KBM-7 (cell line): ENCODE measurements at places on chromosomes 13 and 19.

GRCh38 chr13:109712124-109712722 lies 74.2 kb downstream of the IRS2 start:
- DNase-seq = no peak

DNA sequence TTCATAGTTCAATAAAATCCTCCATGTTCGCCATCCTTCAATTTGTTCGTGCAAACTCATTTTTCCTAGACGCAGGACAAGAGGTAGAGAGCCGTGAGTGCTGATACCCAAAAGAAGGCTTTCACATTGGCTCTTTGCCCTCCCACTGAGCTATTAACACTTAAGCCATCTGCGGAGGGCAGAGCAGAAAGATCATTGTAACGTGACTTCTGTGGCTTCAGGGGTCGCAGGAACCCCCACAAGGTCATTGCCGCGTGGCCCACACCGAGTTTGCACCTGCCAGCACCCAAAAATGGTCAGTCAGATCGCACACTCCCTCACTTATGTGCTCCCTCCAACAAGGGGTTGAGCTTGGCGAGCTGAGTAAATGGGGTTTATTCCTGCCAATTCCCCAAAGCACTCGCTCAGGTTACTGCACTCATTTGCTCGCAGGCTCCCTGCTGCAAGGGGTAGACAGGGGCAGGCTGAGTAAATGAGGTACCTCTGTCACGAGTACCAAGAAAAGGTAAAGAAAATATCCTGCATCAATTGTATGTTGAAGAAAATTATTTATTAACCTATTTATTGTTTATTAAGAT lies 144.1 kb downstream of the PRR20E start:
- no peak for DNase-seq

DNA sequence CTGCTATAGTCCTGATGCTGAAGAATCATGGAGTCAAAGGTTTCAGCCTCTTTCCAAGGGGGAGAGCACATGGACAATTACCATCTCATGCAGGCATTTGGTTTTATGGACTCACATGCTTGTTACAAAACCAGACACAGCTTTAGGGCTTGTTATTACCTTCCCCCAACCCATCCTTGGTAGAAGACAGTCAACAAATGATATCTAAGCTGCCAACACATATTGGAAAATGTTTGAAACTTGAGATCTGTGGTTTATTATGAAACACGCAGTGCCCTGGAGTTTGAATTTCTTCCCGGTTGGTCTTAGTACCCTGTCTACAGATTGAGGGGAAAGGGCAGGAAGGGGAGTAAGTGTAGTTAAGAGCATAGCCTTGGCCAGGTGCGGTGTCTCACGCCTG lies 12.5 kb upstream of the CYP2A6 start:
- DNase-seq = peak; percentile 47

DNA sequence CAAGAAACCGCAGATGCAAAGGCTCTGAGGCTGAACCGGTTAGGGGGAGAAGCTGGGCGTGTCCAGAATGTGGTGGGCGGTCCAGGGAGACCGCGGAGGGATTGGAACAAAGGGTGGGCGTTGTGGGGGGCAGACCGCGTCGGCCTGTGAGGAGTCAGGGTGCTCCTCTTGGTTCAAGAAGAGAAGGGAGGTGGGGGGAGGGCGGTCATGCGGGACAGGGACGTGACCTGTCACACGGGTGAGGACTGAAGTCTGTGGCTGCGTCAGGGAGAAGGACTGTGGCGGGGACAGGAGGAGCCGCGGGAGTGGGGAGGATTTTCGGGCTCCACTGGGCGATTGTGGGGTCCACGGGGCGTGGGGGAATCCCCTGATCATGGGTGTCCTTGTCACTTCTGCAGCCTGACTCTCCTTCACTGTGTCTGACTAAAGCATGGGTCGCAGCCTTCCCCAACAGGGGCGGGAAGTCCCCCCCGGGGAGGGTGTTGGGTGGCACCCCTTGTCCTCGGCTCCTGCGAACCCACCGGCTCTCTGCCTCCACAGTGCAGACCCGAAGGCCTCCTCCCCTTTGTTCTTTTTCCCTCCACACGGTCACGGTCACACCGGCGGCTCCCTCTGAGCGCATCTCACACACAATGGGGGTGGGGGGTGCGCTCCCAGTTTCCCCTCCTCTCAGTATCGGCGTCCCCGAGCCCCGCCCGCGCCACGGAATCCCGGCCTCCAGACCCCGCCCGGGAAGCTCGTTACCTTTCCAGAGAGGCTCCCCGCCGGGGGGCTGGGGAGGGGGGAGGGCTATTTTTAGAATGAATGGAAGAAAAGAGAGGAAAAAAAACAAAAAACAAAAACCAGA lies 16.4 kb upstream of the KCNN1 start:
- no peak for DNase-seq

DNA sequence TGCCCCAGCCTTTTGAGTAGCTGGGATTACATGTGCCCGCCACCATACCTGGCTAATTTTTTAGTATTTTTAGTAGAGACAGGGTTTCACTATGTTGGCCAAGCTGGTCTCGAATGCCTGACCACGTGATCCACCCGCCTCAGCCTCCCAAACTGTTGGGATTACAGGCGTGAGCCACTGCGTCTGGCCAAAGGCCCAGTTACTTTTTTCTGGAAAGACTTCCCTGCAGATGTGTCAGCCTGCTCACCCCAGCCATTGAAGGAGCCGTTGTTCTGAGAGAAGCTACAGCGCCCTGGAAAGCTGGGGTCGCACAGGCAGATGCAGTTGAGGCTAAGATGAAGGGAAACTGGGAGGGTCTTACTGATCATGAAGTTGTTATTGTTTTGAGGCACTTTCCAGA lies 7.9 kb upstream of the ZNF626 start:
- DNase-seq = no peak
